Upper lobe of right lung (tissue), 1 donor: ENCODE measurements at places on chromosomes 3 and 15. TPM values are rescaled to one million over a fixed set of nuclear protein-coding genes. Genes with fewer than 3 reads are reported as not detected.

SHF gene
- 7.1 TPM for total RNA-seq

OIP5 gene
- 0.55 TPM for total RNA-seq

GOLGA6L9 gene
- 3.4 TPM for total RNA-seq

PPP4R2 gene
- 65.7 TPM for total RNA-seq

EHHADH gene
- 12.0 TPM for total RNA-seq
